LHCN-M2 (cell line): ENCODE measurements at places on chromosomes 11 and 22.

- DNase-seq: no peak
Observed at GRCh38 chr11:133842730-133843129, 2.6 kb downstream of the SPATA19 start.

DNA sequence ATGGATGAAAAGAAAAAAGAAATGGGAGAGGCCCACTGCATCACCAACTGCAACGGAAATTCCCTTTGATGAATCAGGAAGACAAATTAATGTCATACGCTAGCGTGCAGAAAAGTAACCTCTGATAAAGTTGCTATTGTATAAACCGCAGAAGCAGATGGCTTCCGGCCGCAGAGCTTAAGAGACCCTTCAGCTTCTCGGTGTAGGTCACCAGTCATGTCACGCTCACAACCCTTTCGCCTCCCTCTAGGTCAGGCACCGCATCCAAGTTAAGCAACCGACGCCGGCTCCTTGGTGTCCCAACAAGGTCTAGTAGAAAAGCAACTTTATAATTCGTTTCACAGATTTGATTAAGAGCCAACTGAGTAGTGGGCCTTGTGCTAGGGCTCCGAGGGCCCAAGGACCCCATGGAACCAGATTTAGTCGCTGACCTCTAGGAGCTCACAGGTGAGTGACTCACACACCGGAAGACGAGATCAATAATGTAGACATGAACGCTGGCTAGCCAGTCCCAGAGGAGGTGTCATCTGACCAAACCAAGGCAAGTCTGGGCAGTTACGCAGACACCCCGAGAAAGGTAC is 1.2 kb upstream of the ZFP91 start:
- peak; percentile 95 for DNase-seq

DNA sequence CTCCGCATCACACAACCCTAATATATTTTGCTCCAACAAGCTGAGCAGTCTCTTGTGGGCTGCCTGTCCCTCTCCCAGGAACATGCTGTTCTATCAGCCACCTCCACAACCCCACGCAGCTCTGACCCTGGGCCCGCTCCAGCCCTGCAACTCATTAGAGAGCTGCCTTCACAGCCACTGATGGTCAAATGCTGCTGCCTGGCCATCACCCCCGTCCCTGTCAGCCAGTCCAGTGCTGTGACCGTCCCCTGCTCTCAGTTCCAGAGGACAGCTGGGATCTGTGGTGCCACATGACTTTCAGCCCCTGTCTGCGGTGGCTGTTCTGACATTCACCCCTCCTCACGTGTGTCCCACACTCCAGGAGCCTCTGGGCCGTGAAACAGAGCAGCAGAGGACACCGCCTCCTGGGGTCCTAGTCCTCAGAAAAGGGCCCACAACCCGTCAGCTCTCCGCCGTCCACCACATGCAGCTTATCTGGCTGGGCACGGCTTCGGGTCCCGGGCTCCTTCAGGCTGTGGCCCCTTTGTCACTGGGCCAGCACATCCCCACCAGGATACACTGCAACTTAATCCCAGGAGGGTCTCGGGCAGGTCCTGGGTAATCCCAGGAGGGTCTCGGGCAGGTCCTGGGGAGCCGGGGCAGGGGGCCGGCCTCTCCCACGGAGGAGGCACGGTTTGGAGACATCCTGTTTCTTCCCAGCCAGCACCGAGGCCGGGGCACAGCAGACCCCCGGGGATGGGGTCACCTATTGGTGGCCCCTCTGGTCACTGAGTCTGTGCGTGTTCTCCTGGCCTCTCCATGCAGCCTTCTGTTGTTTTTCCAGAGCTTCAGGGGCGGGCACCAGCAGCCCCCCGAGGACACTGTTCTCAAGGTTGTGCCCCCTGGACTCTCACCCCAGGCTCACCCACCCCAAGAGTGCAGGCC is 15.1 kb downstream of the CRELD2 start:
- DNase-seq: peak; percentile 18

DNA sequence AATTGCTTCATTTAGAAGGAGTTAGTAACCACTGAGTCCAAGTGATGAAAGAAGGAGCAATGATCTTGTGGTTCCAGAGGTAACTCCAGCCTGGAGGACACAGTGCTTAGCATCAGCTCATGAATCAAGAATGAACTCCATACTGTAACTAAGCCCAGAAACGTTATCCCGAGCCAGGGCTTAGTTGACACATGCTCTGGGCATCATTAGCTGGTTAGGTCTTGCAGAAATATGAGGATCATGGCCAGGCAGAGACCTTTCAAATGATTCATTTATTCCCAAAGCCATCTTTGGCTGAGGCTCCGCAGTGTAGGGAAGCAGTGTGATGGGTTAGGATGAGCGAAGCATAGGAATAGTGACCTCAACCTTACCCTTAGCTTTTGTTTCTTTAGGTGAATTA is 277.4 kb downstream of the FAM76B start:
- no peak for DNase-seq

GRCh38 chr11:2910401-2910955 is 18.7 kb downstream of the PHLDA2 start:
- DNase-seq: no peak

DNA sequence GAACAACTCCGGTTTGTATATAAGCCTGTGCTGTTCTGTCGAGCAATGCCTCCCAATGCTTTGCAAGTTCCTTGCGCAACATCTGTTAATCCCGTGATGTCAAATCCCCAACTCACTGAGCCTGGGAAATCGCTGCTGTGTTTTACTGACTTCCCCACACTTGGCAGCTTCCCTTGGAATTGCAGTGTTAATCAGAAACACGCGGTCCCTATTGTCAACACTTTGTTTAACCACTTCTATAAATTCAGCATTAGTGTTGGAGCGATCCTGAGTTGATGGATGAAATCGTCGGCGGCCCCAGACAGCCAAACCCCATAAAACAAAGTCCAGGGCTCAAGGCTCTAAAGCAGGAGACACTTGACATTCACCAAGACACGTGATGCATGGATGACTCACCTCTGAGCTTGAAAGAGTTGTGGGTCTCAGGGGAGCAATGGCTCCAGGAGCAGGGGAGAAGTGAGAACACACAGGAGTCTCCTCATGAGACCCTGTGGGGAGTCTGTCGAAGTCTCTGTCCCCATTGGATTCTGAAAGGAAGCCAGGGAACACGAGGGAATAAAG is 555.3 kb downstream of the MIAT start:
- DNase-seq: peak; percentile 94

- DNase-seq: peak; percentile 37
Observed at GRCh38 chr11:33375688-33376311, 118.6 kb downstream of the HIPK3 start.
